ENCODE measurements at places on chromosomes 7 and 10.

DNA sequence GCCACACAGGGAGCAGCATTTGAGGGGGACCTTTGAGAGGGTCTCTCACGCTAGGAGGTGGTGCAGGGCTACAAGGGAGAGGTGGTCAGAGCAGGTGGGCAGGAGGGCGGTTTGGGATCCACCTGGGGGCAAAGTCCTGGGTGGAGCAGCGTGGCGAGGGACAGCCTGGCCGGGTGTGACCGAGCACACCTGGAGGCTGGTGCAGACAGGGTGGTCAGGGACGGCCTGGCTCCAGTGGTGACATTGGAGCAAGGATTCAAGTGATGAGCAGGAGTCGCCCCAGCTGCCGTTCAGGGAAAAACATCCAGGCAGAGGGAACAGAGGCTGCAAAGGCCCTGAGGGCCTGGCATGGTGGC is 36.0 kb downstream of the CLIP2 start:
- no peak for DNase-seq

- no peak for DNase-seq
Observed at GRCh38 chr7:103810112-103810744, 179.2 kb downstream of the RELN start.

DNA sequence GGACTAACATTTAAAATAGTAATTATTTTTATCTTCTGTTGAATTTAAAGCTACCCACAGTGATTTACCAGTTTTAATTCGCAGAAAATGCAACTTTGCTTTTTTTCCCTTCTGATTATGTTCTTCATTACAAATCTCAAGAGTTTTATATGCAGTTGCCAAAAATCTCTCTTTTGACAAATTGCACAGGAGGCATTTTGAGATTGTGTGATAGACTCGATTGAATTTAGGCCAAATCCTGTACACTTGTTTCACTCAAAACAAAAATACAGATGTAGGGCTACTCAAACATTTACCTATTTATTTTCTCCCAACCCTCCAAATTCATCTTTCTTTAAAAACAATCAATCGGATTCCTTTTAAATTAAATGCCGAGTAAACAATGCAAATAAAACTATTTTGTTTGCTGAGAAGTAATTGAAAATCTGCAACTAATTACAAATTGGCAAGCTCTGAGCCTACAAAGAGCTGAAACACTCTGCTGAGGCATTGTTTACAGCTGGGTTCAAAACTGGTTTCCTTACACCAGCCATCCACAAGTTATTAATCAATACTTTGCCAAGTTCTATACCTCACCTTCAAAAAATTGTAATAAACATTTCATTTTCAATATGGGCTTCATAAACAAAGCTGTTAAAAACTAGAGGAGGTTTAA is 214.9 kb upstream of the TCF7L2 start:
- no peak for DNase-seq

DNA sequence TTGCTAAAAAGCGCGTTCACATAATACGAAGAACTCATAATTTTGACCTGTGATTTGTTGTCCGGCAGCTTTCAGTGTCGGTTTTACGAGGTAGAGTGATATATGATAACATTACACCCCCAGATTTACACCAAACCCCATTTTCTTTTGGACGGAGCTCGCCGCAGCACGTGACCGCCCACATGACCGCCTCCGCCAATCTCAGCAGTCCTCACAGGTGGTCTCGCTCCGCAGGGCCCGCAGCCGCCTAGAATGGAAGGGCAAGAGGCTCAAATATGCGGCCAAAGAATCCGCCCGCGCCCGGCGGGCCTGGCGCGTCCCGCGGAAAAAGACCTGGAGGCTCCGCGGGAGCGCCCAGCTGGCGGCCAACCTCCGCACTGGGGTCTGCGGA is at the start of gene HOXA7:
HOXA7 (minus strand) TSS at position 168 of the 391 bp plus-strand sequence; CDS start at position 38, 130 bp downstream.
- DNase-seq = no peak

DNA sequence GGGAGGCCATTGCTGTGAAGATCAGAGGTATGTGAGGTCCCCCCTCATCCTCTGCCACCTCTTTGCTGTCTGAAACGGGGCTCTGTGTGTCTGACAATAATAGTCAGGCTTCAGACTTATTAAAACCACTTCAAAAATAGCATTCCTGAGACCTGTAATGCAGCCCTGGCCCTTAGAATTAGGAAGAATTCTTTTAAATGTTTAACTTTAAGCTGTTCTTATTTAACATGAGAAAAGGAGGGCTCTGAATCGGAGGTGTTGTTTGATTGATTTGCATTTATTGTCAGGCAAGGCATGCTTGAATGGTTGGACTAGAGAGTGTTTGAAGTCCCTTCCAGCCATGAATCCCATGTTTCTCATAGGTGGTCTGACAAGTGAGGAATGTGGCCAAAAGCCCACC is 52.5 kb downstream of the AKR1B1 start:
- DNase-seq = no peak
